ENCODE measurements at places on chromosomes 13 and 19. TPM values are rescaled to one million over a fixed set of nuclear protein-coding genes. Genes with fewer than 3 reads are reported as not detected.

The CGB3 gene
- not detected for total RNA-seq

GRCh38 chr19:38511074-38511708 is 77.7 kb downstream of the RYR1 start:
- H3K4me1 ChIP-seq, result peaks cover 12% of the 10 kb centered on the region
- no peaks in the 10 kb centered on the region for H3K36me3 ChIP-seq
- H3K27me3 ChIP-seq, result no peaks in the 10 kb centered on the region
- H3K4me3 ChIP-seq, result no peak overlapping the region

- H3K4me3 ChIP-seq, result no peak overlapping the region
- H3K4me1 ChIP-seq, result peaks cover 27% of the 10 kb centered on the region
- H3K36me3 ChIP-seq, result peaks cover under 1% of the 10 kb centered on the region
Observed at GRCh38 chr19:2634228-2634951, 68.1 kb downstream of the GNG7 start.

GRCh38 chr19:41064974-41065569 is 23.2 kb upstream of the CYP2A13 start:
- H3K4me3 ChIP-seq, result no peak overlapping the region
- H3K4me1 ChIP-seq, result peaks cover 2% of the 10 kb centered on the region
- no peaks in the 10 kb centered on the region for H3K36me3 ChIP-seq
- no peak for DNase-seq
- H3K27me3 ChIP-seq, result peaks cover 8% of the 10 kb centered on the region
- H3K27ac ChIP-seq, result no peak overlapping the region

GRCh38 chr13:74074723-74075122 is 59.5 kb downstream of the KLF12 start:
- peaks cover 61% of the 10 kb centered on the region for H3K4me1 ChIP-seq
- no peak overlapping the region for H3K4me3 ChIP-seq
- H3K36me3 ChIP-seq, result peaks cover 3% of the 10 kb centered on the region
- H3K27me3 ChIP-seq, result no peaks in the 10 kb centered on the region
- peak overlapping the region; percentile 37 for H3K27ac ChIP-seq

The ATP1A3 gene
- total RNA-seq, result 1.5 TPM

DNA sequence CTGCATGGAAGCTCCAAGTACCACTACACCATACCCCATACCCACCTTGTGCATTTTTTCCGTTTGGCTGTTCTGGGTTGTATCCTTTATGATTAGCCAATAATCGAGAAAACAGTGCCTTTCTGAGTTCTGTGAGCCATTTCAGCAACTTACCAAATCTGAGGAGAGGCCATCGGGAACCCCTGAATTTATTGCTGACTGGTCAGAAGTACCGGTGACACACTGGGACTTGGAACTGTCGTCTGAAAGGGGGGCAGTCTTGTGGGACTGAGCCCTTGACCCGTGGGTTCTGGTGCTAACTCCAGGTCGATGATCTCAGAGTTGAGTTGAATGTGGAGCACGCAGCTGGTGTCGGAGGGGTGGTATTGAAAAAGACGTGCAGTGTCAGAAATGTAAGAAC is 15.0 kb downstream of the UPF3A start:
- H3K4me1 ChIP-seq, result peaks cover 4% of the 10 kb centered on the region
- H3K36me3 ChIP-seq, result peaks cover 21% of the 10 kb centered on the region
- no peak for DNase-seq
- H3K4me3 ChIP-seq, result no peak overlapping the region

- no peaks in the 10 kb centered on the region for H3K27me3 ChIP-seq
- H3K36me3 ChIP-seq, result peaks cover 62% of the 10 kb centered on the region
- H3K4me3 ChIP-seq, result peak overlapping the region; percentile 95
- peaks cover 38% of the 10 kb centered on the region for H3K4me1 ChIP-seq
- DNase-seq, result peak; percentile 86
- H3K27ac ChIP-seq, result peak overlapping the region; percentile 99
Observed at GRCh38 chr19:46784262-46785053, 3.9 kb downstream of the SLC1A5 start.

Measured in activated naive CD4-positive, alpha-beta T cell treated with anti-CD3 and anti-CD28 coated beads for 36 hours (primary cell).